ENCODE measurements at places on chromosomes 2 and 18.

- no peak for DNase-seq
Measured at GRCh38 chr2:86256982-86257381, 57.7 kb downstream of the MRPL35 start.

DNA sequence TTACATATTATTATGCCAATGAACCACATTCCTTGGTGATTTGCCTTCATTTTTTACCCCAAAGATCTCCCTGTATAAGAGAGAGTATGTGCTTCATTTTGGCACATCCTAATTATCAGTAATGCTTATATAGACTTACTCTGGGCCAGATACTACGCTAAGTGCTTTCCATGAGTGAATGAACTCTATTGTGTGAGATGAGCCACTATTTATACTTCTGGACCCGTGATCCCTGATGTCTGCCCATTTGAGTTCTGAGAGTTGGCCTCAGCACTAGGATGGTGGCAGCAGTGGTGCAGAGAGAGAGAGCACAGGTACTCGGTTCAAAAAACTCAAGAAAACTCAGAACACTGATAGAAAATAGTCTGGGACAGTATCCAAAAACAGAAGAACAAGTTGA is 17.4 kb upstream of the KCMF1 start:
- DNase-seq = peak; percentile 89

DNA sequence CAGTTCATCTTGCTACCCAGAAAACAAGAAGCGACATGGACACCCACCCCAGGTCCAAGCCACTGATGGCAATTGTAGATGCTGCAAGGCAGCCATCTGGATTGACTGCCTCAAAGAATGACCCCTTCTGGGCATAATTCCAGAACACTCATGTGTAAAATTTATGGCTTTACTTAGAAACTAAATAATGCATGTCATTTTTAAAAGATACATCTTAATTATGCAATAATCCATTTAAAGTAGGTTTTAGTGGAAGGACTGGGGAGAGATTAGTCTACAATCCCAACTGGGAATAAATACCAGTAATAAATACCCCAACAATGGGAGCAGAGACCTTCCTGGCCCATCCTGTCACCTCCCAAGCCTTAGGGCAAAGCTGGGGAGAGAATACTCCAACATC is 247.7 kb downstream of the SS18 start:
- DNase-seq = no peak

DNA sequence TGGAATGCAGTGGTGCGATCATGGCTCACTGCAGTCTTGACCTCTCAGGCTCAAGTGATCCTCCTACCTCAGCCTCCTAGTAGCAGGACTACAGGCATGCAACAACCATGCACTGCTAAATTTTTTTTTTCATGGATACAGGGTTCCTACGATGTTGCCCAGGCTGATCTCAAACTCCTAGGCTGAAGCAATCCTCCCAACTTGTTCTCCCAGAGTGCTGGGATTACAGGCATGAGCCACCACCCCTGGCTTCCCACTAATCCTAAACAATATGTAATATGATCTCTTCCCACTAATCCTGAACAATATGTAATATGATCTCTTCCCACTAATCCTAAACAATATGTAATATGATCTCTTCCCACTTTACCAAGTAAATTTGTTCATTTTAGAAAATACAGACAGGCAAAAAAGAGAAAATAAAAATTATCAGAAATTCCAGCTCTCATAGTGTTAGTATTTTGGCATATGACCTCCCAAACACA is 33.7 kb upstream of the C18orf32 start:
- DNase-seq = no peak

DNA sequence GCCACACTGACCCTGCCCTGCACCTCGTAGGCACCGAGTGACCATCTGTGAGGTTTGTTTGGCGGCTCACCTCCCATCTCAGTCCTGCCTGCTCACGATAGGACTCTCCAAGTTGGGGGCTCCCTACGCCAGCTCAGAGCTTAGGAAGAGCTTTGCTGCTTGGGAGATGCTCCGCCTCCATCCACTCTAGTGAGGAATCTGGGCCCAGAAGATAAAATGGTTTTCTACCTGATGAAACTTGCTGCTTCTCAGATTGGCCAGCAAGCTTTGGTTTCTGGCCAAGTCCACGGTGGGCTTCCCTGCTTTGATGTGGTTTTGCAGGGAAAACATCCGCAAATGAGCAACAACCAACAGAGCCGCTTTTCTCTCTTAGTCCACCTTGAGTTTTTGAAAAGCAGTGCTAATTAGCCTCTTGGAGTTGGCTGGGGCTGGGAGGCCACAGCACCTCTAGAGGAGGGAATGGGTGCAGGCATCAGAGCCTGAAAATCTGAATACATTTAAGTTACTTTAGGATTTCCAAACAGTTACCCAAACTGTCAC is 42.2 kb downstream of the THNSL2 start:
- DNase-seq = peak; percentile 52

- no peak for DNase-seq
Measured at GRCh38 chr18:42746794-42747193, 368.7 kb downstream of the RIT2 start.

- DNase-seq = no peak
Measured at GRCh38 chr2:73239776-73240175, 5.7 kb downstream of the CCT7 start.

DNA sequence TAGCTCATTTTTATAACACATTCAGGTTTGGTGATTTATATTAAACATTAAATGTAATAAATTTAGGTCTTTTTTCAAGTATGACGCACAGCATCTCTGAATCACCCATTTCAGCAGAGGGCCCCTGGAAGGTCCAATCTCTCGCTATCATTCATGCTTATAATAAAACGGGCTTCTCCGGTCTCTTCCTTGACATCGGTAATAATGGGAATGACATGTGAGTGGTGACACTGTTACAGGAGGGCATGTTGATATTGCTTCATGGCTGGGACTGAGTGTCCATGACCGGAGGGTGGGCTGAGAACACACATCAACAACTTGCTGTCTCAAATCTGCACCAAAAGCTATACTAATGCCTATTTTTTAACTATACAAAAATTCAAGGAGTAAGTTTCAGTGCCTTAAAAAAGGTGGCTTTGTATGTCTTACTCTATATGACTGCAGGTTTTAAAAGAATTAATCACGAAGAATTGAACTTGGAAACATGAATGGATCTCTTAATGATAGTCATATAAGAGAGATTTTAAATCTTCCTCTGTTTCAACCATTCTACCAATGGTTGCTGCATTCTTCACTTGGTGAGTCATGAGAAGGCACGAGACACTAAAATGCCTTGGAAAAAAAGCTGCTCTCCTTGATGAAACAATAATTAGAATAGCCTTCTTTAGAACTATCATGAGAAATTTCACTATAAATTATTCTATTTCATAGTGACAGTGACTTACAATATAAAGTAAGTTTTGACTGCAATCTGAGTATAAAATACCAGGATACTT is 101.9 kb upstream of the NRP2 start:
- no peak for DNase-seq

- peak; percentile 37 for DNase-seq
Measured at GRCh38 chr2:197838036-197838435, 33.6 kb downstream of the PLCL1 start.

DNA sequence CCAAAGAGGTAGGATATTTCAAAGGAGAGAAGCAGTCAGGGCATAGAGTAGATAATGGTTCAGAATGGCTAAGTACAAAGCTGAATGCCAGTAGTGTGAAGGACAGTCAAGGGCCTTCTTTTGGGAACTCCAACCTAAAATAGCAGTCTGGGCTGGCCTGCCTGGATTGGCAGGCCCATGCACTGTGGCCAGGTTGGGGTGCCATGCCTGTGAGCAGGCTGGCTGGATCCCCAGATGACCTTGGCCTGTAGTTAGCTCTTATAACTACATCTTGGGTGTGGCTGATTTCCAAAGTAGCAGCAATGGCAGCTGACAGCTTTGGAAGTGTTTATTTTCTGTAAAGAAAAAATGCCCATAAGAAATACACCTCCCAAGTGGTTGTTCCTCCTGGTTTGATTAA is 51.5 kb upstream of the ITGB6 start:
- no peak for DNase-seq

DNA sequence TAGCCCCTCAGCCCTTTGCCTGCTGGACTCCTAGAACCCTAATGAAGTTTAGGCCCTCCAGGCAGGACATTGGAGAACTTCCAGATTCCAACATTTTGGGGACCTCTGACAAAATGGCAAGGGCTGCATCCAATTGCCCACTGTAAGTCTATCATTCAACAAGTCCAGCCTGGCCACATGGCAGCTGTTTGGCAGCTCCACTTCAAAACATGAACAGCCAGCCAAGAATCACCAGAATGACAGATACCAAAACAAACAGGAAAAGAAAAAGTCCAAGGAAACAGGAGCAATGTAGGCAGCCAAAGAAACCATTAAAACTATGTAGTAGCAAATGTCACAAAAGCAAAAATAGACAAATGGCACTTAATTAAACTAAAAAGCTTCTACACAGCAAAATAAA is 25.5 kb downstream of the SLC4A5 start:
- DNase-seq = no peak

GRCh38 chr18:23661735-23662308 is 889 bp downstream of the ANKRD29 start:
- no peak for DNase-seq

DNA sequence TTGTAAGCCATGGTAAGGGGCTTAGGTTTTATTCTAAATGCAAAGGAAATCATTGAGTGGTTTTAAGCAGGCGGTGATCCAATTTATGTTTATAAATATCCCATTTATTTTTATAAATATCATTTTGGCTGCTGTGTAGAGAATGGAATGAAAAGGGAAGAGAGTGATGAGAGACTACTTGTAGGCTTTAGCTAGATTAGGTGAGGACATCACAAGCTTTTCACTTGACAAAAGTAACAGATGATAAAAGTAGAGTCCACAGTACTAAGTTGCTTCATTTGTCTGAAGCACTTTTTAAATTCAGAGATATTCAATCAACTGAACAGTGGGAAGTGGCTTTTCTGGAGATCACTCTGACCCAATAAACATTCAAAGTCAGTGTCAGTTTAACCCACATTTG is 65.4 kb upstream of the FSHR start:
- DNase-seq = no peak

DNA sequence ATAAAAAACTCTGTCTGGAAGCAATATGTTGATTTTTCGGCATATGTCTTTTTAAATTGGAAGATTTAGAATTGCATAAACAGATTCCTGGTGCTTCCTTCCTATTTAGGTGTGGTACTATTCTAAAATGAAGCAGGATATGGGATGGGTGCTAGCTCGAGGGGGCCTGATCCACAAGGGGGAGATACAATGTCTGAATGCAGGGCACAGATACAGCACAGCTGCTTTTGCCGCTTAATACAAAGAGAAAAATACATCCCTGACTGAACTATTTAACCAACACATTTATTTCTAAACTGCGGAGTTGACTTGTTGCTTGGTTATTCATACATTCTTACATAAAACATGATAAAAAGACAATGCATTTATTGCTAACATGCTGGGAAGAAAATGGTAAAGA is 169.1 kb downstream of the TMEFF2 start:
- no peak for DNase-seq

GRCh38 chr2:105272176-105272575 is 30.6 kb downstream of the GPR45 start:
- peak; percentile 42 for DNase-seq

DNA sequence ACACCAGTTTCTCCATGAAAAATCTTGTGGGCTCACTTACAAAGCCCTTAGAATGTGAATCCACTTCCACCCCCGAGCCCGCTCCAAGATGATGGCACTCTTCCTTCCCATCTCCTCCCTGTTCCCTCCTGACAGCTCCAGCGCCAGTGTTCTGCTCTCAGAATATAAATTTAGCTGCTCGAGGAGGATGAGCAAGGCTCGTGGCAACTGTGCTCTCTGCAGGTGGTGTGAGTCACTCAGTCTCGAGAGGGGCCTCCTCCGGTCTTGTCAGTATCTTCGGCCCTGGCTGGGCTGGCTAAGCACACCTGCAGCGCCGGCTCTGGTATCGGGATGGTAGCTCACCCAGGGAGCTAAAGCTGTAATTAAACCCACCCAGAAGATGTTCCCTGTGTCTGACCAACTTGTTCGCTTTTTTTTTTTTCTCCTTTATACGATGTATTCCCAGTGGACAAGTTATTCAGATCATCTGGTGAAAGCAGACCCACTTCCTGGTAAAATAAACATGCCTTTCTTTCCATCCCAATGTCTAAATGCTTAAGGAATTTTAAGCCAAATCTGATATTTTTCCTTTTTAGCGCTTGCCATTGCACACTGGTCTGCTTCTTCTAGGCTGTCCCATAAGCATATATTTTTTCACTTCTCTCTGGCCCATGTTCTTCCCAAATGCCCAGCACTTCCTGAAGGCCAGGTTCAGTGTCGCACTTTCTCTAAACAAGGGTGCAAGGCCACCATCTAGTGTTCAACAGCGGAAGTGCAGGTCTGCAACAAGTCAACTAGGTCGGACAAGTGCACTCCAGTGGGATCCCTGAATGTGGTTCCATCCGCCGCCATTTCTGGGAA is 31.4 kb upstream of the YPEL5 start:
- DNase-seq = peak; percentile 94

GRCh38 chr2:102522890-102523289 is 49.9 kb downstream of the SLC9A4 start:
- no peak for DNase-seq

GRCh38 chr2:9110893-9111569 is 95.6 kb upstream of the ASAP2 start:
- peak; percentile 56 for DNase-seq

DNA sequence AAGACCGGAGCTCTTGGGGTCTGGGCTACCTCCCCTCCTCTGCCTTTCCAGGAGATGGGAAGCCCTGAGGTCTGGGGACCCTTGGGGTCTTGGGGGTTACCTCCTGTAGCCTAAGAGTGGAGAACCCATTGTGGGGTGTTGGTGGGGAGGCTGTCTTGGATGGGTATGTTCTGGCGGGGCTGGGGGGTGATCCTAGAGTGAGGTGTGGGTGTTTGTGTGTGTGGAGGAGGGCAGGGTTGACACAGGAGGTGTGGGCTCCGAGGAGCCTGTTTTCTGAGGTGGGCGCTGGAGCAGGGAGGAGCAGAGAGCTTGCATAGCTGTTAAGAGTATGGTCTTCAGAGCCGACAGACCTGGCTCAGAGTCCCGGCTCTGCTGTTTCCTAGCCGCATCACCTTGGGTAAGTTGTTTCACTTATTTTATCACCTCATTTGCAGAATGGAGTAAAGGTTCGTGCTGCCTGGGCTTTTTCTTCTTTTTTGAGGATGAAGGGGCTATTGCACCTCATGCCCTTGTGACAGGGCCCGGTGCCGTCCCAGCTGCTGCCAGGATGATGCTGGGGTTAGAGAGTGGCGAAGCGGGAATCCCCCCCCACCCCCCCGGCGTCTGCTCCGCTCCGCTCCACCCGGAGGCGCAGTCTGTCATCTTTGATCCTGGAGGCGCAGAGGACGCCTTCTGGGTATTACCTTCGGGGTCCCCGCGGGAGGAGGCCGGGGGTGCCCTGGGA is 17.2 kb downstream of the TET3 start:
- no peak for DNase-seq

GRCh38 chr2:121335294-121336290 is 50.6 kb upstream of the TFCP2L1 start:
- DNase-seq = no peak

- DNase-seq = no peak
Measured at GRCh38 chr2:78115291-78115690, 593.1 kb upstream of the LRRTM4 start.
